Omental fat pad (tissue), 4 donors: ENCODE measurements at places on chromosomes 7 and 10.

GRCh38 chr7:13563257-13563656 lies 426.2 kb downstream of the ETV1 start:
- DNase-seq = no peak

GRCh38 chr7:128076796-128077271 lies 45.6 kb upstream of the LRRC4 start:
- no peak for DNase-seq

DNA sequence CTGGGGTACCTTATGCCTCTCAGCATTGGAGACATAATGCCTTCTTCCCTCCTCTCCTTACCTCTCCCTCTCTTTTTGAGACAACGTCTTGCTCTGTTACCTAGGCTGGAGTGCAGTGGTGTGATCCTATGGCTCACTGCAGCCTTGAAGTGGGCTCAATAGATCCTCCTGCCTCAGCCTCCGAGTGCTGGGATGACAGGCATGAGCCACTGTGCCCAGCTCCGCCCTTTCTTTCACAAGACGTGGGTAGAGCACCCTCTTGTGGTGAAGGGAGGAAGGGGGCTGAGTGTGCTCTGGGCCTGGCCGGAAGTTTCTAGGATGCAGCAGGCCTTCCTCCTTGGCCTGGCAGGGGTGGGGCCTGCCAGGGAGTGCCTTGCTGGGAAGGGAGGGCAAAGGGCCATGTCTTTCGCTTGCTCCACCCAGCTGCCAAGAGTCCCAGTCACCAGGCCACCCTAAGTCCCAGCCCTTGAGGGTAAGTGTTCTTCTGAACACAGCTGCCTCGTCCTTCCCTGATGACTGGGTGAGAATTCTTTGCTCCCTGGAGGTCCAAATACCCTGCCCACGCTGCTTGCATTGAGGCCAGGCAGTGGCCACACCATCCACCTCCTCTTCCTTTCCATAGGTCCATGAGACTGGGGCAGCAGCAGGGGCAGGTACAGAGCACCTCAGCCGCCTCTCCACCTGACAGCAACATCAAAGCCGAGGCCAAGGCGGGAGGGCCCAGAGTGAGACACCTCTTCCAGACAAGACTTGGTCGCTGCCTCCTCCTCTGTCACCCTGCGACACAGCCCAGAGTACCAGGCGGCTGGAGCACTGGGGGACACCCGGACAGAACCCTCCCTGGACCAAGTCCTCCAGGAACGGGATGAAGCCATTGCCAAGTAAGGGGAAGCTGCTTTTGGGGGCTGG lies 3.7 kb downstream of the ABHD11 start:
- DNase-seq = no peak

DNA sequence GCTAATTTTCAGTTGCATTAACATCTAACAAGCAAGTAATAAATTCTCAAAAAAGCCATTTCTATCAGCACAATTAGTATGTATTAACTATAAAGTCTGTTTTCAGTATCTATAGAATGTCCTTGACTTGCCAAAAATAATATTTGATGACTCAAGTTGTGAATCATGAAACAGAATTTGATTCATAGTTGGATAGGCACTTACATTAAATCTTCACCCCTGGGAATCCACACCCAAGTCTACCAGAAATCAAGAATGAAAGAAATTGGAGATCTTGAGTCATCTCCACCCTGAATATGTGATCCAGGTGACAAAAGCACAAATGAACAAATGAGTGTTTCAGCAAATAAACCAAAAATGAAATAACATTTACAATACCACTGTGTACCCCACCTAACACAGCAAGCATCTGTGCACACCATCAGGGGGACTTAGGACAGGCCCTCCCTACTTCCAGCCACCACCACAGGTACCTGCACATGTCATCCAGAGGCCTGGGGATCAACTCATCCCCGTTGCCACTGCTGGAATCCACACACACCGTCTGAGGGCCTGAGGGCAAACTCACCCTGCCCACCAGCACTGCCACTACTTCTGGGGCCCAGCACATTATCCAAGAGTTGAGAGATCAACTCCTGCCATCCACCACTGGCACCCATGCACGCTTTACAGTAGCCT lies 160.1 kb downstream of the MTERF1 start:
- DNase-seq = no peak

DNA sequence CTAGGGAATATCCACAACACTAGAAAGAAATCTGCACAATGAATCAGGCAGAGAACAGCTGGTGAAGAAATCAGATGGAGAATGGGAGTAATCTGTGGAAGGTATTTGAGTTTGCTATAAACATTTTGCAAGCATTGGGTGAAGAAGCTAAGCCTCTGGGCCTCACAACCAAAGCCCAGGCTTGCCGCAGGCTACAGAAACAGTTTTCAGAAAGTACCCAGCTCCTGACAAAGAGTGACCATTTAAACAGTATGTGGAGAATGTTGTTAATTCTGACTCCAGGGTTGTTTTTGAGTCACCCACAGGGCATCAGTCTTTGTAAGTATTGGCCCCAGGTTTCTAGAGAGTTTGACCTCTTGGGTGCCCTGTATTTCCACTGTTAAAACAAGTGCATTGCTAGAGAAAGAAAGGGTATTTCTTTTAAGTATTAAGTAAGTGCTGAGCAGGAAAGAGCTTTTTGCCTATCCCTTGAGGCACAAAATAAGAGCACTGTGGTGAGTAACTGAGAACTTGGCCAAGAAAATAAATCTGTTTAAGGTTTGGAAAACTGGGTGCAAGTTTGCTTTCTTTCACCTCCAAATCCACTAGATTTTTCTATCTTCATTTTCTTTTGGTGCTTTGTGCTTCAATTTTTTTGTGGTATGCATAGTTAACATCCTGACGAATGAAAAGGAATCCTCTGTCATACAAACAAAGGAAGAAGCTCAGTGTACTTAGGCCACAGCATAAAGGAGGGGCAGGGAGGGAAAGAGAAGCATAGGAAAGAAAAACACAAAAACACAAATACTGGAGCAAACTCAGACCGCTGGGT lies 691.8 kb downstream of the SUGCT start:
- DNase-seq = no peak

- DNase-seq = no peak
Observed at GRCh38 chr10:67250686-67251085, 324.9 kb downstream of the LRRTM3 start.

DNA sequence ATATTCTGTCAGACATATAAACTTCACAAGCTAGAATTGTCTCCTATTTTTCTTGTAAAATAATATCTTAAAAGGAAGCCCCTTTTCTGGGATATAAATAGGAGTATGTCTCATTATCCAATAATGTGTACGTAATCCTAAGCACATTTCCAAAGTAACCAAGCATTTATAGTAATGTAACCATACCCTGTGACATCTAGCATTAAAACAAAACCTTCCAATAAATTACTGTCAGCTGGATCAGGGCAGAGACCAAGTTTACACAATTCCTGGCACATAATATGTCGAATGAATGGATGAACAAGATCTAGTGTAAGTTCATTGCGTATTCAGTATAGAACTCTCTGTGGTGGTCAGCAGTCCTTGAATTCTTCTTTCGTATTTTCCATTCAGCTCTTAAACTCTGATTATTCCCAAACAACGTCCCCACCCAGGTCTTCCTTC lies 14.3 kb downstream of the CPED1 start:
- no peak for DNase-seq

GRCh38 chr10:93198401-93199131 lies 124.9 kb downstream of the CYP26A1 start:
- DNase-seq = no peak
